KBM-7 (cell line): ENCODE measurements at places on chromosomes 13 and 19.

DNA sequence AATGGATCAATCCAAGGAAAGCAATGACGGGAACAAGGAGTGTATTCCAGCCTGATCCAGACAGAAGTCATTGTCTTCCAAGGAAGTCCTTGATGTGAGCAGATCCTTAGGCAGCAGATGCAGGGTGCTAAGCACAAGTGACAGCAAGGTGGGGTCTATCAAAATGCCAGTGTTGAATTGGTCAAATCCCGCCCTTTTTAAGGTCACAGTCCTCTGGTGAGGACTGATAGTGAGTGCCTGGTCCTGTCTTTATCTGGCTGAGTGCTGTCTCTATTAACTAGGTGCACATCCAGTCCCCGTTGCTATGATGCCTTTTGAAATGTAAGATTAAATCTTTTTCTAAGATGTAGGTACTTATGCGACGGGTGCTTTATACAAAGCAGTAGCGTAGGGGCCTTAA lies 1.3 kb upstream of the LAMP1 start:
- no peak for DNase-seq

DNA sequence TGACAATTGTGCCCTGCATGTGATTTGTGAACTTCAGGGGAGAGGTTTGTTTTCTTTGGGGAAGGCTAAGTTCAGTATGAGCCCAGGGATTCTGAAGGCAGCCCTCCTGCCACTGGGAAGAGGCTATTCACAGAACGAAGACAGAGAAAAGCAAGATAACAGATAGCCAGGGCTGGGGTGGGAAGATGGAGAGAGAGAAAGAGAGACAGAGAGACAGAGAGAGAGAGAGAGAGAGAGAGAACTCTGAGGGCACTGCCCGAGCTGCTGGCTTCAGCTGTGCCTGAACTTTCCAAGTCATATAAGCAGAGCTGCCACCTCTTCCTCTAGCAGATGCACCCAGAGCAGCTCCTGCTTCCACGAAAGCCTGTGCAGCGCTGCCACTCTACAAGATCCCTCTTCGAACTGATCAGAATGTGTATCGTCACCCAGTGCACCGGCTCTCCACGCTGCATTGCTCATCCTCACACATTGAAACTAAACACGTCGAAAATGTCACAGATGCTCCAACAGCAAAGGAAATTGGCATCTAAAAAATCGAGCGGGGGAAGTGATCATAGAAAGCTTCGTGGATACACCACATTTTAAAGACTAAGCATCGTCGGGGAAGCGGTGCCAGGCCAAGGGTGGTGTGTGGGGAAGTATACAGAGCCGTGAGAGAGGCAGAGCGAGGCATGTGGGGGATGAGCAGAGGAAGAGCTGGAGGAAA lies 81.8 kb upstream of the SIAH3 start:
- no peak for DNase-seq

DNA sequence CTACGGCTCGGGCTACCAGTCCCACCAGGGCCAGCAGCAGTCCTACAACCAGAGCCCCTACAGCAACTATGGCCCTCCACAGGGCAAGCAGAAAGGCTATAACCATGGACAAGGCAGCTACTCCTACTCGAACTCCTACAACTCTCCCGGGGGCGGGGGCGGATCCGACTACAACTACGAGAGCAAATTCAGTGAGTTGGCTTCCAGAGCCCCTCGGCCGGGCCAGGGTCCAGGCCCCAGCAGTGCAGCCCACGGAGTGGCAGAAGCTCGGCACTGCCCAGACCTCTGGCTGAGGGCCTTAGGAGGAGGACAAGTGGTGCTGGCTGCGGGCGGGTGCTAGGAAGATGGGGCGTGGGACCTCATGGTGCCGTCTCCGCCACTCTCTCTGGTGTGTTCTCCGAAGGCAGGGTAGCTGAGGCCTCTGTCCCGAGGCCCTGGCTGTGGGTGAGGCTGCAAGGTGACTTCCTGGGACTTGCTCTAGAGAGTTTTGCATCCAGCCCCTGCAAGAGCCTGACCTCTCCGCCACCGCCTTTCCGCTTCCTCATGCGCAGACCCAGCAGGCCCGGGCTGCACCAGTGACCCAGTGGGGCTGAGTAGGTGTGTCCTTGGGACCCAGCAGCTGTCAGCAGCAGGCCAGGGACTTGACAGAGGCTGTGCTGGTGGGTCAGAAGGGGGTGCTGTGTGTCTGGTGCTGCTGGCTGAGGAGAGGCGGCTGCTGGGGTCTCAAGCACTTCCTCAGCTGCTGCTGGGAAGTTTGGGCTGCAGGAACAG lies 13.5 kb upstream of the QTRT1 start:
- DNase-seq, result no peak

- no peak for DNase-seq
These were observed 41.3 kb upstream of the CD33 start for GRCh38 chr19:51183629-51184028.

GRCh38 chr19:40054632-40055031 lies 1.4 kb downstream of the ZNF780B start:
- DNase-seq, result no peak

- peak; percentile 82 for DNase-seq
These were observed 7.7 kb upstream of the TMEM161A start for GRCh38 chr19:19145684-19146608.

GRCh38 chr19:371501-372168 lies 27.0 kb upstream of the MIER2 start:
- DNase-seq, result peak; percentile 43
